ENCODE measurements at places on chromosomes 6 and 20. TPM values are rescaled to one million over a fixed set of nuclear protein-coding genes. Genes with fewer than 3 reads are reported as not detected.

DNA sequence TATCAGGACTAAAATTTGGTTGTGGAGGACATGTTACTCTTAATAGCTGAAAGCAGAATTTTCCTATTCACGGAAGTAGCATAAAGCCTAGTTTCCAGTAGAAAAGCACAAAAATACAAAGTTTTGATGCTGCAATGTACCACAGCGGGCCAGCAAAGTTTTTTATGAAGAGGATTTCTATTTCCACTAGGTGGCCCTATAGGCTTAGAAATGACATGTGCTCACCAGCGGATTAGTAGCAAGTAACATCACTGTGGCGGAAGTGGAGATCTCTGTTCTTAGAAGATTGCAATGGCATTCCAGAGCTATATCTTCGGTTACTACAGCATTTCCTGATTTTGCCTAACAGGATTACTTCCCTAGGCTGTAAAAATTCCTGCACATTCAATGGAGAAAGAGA lies 1219.0 kb upstream of the EYS start:
- no peak overlapping the region for H3K27ac ChIP-seq
- H3K27me3 ChIP-seq: no peaks in the 10 kb centered on the region
- no peaks in the 10 kb centered on the region for H3K36me3 ChIP-seq
- no peak overlapping the region for H3K4me3 ChIP-seq
- H3K4me1 ChIP-seq: no peaks in the 10 kb centered on the region
- peak; percentile 24 for DNase-seq

DNA sequence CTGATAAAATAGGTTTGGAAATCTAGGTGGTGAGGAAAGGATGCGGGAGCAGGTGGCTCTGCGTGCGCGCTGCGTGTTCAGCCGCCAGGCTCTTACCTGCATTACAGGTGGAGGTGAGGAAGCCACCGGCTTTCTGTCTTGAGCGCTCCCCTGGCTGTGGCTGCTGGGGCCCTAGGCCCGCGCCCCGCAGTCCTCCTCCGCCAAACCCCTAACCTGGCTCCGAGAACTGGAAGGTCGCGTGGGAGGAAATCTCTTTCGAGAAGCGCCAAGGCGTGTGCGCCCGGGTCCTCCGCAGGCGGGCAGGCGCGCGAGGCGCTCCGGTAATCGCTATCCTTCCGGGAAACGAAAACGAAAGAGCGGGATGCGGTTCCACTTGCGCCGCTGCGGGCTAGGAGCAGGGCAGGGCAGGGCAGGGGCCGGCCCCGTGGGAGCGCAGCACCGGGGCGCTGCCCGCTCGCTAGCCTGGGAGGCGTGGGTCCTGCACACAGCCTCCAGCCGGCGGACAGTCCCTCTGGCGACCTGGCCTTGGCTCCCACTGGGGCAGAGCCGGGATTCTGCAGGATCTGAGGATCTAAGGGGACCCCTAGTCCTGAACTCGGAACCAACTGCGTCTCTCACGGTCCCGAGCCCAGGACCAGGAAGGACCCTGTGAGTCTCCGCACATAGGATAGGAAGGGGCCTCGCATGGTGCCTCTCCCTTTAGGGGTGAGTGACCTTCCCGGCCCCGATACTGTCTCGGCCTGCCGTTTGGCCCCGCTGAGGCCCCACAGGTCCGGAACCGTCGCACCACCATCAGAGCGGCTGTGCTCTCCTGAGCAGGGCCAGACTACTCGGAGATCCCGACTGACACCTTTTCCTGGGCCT lies at the start of gene ETV7:
TSS of gene ETV7 (minus strand) at position 230 of the 864 bp plus-strand sequence. CDS start at position 102, 128 bp downstream.
- no peak for DNase-seq
- no peaks in the 10 kb centered on the region for H3K4me1 ChIP-seq
- H3K27ac ChIP-seq: peak within 1 kb of the TSS; percentile 86
- H3K4me3 ChIP-seq: peak within 1 kb of the TSS; percentile 51
- no peaks in the 10 kb centered on the region for H3K27me3 ChIP-seq
- no peaks in the 10 kb centered on the region for H3K36me3 ChIP-seq

DNA sequence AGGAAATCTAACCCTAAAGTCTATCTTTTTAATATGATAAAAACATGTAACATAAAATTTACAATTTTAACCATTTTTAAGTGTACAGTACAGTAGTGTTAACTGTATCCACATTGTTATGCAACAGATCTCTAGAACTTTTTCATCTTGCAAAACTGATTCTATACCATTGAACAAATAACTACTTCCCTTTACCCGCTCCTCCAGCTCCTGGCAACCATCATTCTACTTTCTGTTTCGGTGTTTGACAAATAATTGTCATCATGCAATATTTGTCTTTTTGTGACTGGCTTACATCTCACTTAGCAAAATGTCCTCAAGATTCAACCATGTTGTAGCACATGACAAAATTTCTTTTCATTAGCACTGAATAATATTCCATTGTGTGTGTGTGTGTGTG lies 203.2 kb downstream of the SIM1 start:
- no peak overlapping the region for H3K4me3 ChIP-seq
- no peaks in the 10 kb centered on the region for H3K36me3 ChIP-seq
- no peak overlapping the region for H3K27ac ChIP-seq
- H3K4me1 ChIP-seq: no peaks in the 10 kb centered on the region
- no peak for DNase-seq
- H3K27me3 ChIP-seq: no peaks in the 10 kb centered on the region

- no peak for DNase-seq
- no peaks in the 10 kb centered on the region for H3K27me3 ChIP-seq
- no peak overlapping the region for H3K27ac ChIP-seq
- no peaks in the 10 kb centered on the region for H3K36me3 ChIP-seq
- H3K4me1 ChIP-seq: peaks cover 5% of the 10 kb centered on the region
These were observed 13.1 kb downstream of the MDFI start for GRCh38 chr6:41651246-41651961.

DNA sequence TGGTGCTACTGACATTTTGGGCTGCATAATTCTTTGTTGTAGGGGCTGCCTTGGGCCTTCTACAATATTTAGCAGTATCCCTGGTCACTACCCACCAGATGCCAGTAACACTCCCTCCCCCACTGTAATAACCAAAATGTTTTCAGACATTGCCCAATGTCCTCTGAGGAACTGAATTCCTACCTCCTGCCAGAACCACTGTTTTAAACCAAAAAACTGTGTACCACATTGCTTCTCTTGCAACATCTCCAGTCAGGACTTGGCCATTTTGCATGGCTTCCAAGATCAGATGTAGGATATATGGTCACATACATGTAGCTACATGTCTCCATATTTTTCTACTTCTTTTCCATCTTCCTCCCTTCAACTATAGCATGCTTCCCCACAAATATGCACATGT lies 97.4 kb upstream of the IFNGR1 start:
- H3K4me3 ChIP-seq: no peak overlapping the region
- H3K27me3 ChIP-seq: peaks cover 2% of the 10 kb centered on the region
- no peak overlapping the region for H3K27ac ChIP-seq
- no peaks in the 10 kb centered on the region for H3K36me3 ChIP-seq

DNA sequence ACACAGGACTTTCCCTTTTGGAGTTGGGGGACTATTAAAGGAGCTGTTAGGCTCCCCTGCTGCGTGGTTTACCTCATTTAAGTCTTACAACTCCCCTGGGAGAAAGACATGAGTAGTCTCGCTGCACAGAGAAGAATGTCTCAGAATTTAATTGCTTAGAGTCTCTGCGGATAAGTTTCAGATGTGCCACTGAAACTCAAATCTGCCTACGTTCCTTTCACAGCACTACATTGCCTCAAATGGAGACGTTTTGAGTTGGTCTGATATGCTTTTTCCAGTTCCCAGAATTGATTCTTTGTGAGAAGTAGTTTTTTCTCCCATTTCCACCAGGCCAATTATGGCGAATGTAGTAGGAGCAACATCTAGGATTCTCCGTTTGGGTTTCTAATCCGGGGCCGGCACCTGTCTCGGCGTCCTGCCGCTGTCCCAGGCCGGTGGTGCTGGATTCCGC lies 532 bp upstream of the SLC35F1 start:
- H3K27ac ChIP-seq: no peak overlapping the region
- H3K4me1 ChIP-seq: no peaks in the 10 kb centered on the region
- no peaks in the 10 kb centered on the region for H3K36me3 ChIP-seq
- H3K4me3 ChIP-seq: no peak overlapping the region
- peaks cover 17% of the 10 kb centered on the region for H3K27me3 ChIP-seq
- no peak for DNase-seq

GRCh38 chr20:62651285-62652021 lies 9.2 kb downstream of the SLCO4A1 start:
- H3K4me3 ChIP-seq: peak overlapping the region; percentile 32
- peaks cover 95% of the 10 kb centered on the region for H3K4me1 ChIP-seq
- no peak for DNase-seq
- H3K27ac ChIP-seq: peak overlapping the region; percentile 96
- no peaks in the 10 kb centered on the region for H3K36me3 ChIP-seq
- H3K27me3 ChIP-seq: no peaks in the 10 kb centered on the region

GRCh38 chr6:136750696-136751521 lies 41.4 kb downstream of the MAP3K5 start:
- no peaks in the 10 kb centered on the region for H3K4me1 ChIP-seq
- H3K36me3 ChIP-seq: no peaks in the 10 kb centered on the region
- H3K4me3 ChIP-seq: no peak overlapping the region
- no peak for DNase-seq
- H3K27me3 ChIP-seq: no peaks in the 10 kb centered on the region
- H3K27ac ChIP-seq: no peak overlapping the region

DNA sequence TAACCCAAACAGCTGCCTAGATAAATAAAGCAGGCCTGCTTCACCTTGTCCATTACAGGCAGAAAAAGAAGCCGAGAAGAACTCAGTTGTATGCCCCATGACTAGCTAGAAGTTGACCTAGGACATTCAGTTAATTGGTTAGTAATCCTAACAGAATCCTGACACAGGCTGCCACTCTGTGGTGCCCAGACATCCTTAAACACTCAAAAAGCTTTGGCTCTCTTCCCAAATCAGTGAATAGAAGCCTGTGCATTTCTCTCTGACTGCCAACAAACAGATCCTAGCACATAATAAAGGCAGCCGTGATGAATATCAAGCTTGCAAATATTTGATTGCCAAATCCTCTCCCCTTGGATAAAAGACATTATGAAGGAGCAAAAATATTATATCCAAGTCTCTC lies 519.1 kb upstream of the EYS start:
- H3K4me3 ChIP-seq: no peak overlapping the region
- no peaks in the 10 kb centered on the region for H3K4me1 ChIP-seq
- no peak for DNase-seq
- no peaks in the 10 kb centered on the region for H3K36me3 ChIP-seq
- H3K27ac ChIP-seq: no peak overlapping the region

GRCh38 chr6:44404715-44405099 lies 17.2 kb downstream of the CDC5L start:
- DNase-seq: no peak
- no peaks in the 10 kb centered on the region for H3K27me3 ChIP-seq
- no peak overlapping the region for H3K27ac ChIP-seq
- H3K36me3 ChIP-seq: peaks cover 41% of the 10 kb centered on the region
- no peaks in the 10 kb centered on the region for H3K4me1 ChIP-seq
- H3K4me3 ChIP-seq: no peak overlapping the region

DNA sequence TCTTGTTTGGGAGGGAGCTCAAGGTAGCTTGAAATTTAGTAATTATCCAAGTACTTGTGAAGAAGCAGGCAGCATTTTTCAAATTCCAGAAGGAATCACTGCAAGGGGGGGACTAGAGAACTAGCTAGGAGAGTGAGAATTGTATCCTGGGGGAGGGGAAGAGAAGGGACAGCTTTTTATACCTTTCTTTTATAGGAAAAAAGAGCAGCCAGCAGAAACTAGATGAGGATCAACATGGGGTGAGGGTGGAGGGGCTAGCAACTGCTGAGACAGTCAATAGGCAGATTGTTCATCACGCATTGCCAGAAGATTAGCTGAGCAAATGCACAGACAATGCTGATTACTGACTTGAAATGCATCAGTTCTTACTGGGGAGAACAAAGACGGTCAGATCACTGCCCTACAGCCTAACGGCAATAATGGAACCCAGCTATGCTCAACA lies 514.3 kb upstream of the CITED2 start:
- H3K36me3 ChIP-seq: no peaks in the 10 kb centered on the region
- DNase-seq: no peak
- peak overlapping the region; percentile 78 for H3K27ac ChIP-seq
- peaks cover 11% of the 10 kb centered on the region for H3K4me1 ChIP-seq

DNA sequence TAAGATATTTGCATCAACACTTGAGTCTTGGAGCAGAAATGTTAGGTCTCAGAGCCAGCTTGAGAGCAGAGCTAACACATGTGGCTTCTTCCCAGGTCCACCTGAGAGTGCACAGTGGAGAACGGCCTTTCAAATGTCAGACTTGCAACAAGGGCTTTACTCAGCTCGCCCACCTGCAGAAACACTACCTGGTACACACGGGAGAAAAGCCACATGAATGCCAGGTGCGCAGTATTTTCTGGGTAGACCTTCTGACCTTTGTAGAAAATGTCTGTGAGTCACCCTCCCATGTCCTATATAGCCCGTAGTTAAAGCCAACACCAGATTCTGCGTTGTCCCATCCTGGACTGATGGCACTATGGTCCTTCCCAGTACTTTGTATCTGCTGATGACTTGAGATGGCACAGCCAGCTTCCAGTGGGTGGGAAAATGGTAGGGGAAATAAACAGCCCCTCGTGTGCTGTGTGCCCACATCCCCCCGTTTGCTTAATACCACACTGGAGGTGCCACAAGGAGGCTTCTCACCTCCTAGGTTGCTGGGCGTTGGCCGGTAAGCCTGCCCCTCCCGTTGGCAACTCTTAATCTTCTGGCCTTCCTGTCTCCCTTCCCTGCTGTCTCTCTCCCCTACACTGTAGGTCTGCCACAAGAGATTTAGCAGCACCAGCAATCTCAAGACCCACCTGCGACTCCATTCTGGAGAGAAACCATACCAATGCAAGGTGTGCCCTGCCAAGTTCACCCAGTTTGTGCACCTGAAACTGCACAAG lies 20.3 kb downstream of the PRDM1 start:
- DNase-seq: no peak
- no peaks in the 10 kb centered on the region for H3K36me3 ChIP-seq
- no peak overlapping the region for H3K4me3 ChIP-seq

CDKAL1 gene
- total RNA-seq: 14.5 TPM

SLC17A4 gene
- not detected for total RNA-seq

SIRPD gene
- not detected for total RNA-seq

NUDT3 gene
- total RNA-seq: 25.9 TPM

SERINC1 gene
- 131 TPM for total RNA-seq

MAP1LC3A gene
- total RNA-seq: 25.1 TPM

HLA-DOB gene
- 0.39 TPM for total RNA-seq

All from Panc1 (cell line).